HepG2 (cell line): ENCODE measurements at places on chromosomes 6 and 20. TPM values are rescaled to one million over a fixed set of nuclear protein-coding genes. Genes with fewer than 3 reads are reported as not detected.

PERP gene
- total RNA-seq = 16.6 and 26.0 TPM in 2 replicates

RAMACL gene
- 0.09 TPM in 1 of 2 replicates, not detected in the other for total RNA-seq

FOXO3 gene
- total RNA-seq = 16.0 and 16.9 TPM in 2 replicates

DNA sequence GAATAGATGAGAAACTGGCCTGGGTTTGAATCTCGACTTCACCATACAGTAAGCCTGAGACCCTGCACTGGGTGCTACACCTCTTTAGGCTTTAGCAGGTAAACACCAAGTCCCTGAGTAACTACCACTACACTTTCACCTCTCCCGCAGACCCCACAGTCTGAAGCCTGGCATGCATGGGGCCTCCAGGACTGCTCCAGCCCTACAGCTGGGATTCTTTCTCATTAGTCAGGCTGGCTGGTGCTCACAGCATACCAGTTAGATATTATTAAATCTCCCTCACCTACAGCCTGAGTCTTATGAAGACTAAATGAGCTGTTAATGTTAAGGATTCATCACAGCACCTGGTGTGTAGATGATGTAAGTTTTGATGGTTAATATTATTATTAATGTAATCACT, 388.7 kb downstream of the ARHGAP18 start:
- no peak for DNase-seq

- DNase-seq = no peak
Observed at GRCh38 chr20:64045346-64046011, 4.0 kb downstream of the SOX18 start.

GRCh38 chr6:157753291-157753690, 69.8 kb upstream of the SNX9 start:
- DNase-seq = no peak

DNA sequence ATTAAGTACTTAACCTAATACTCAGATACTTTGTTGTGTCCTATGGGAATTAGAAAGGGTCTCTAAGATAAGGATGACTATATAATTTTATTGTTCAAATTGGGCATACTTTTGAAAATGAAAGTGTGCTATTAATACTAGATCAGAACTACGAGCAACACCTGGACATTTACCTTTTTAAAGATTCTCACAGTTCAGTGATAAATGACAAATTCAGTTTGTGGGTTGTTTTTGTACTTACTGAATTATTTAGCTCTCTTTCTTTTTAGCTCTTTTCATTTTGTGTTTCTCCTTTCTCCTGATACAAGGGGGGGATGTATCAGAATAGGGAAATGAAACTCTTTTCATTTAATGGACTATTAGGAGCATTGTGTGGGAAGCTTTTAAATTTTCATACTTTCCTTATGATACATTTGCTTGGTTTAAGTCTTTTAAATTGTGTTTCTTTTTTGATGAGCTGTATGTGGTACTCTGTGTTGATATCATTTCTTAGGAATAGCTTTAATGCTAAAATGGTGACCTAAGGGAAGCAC, 47.5 kb downstream of the PHF3 start:
- no peak for DNase-seq

PROKR2 gene
- total RNA-seq = not detected in 2 replicates

SLC35D3 gene
- not detected in 2 replicates for total RNA-seq
